ENCODE measurements at places on chromosomes 4 and X. TPM values are rescaled to one million over a fixed set of nuclear protein-coding genes. Genes with fewer than 3 reads are reported as not detected.

TMPRSS11F gene
- not detected for total RNA-seq

SMIM10L2A gene
- total RNA-seq = 2.5 TPM

DNA sequence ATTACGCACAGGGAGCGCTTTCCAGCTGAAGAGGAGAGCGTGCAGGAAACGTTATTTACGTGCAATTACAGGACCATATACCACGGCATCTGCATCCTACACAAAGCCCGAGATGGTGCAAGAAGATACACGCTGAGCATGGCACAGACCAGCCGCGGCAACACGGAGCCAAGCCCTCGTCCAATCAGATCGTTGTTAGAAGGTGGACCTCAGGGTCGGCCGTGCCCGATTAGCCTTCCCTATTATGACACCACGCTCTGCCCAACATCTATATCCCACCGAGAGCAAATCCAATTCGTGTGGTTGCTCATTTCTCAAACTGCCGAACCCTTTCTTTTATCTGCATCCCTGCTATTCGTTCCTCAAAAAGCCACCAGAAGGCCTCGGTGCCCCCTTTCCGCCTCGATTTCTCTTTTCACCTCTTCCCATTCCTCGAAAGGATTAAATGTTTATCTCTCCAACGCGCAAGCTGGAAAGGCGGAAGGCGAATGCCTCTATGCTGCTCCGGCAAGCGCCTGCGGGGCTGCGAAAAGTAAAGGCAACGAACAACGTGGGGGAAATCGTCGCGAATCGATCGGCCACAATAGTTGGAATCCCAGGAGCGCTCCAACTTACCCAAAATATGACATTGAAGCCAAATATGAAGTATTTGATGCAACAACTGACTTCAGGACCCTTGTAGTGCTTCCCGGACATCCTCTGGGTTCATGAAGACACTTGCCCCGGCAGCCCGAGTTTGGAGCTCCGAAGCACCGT lies 702 bp downstream of the TSPAN5 start:
- peak overlapping the region; percentile 78 for H3K4me3 ChIP-seq
- H3K27me3 ChIP-seq = peaks cover 15% of the 10 kb centered on the region
- no peaks in the 10 kb centered on the region for H3K36me3 ChIP-seq

- H3K36me3 ChIP-seq = no peaks in the 10 kb centered on the region
- H3K4me3 ChIP-seq = no peak overlapping the region
- H3K4me1 ChIP-seq = no peaks in the 10 kb centered on the region
- no peaks in the 10 kb centered on the region for H3K27me3 ChIP-seq
- H3K27ac ChIP-seq = no peak overlapping the region
Observed at GRCh38 chr4:139972305-139972704, 181.7 kb downstream of the MAML3 start.

- no peak for DNase-seq
- no peak overlapping the region for H3K4me3 ChIP-seq
- no peaks in the 10 kb centered on the region for H3K36me3 ChIP-seq
- no peaks in the 10 kb centered on the region for H3K4me1 ChIP-seq
Observed at GRCh38 chr4:2077537-2078460, 18.7 kb downstream of the NAT8L start.

- DNase-seq = no peak
- H3K36me3 ChIP-seq = no peaks in the 10 kb centered on the region
- H3K27me3 ChIP-seq = peaks cover 19% of the 10 kb centered on the region
- H3K27ac ChIP-seq = no peak overlapping the region
- H3K4me1 ChIP-seq = no peaks in the 10 kb centered on the region
Observed at GRCh38 chrX:137432609-137433008, 133.3 kb upstream of the ZIC3 start.

DNA sequence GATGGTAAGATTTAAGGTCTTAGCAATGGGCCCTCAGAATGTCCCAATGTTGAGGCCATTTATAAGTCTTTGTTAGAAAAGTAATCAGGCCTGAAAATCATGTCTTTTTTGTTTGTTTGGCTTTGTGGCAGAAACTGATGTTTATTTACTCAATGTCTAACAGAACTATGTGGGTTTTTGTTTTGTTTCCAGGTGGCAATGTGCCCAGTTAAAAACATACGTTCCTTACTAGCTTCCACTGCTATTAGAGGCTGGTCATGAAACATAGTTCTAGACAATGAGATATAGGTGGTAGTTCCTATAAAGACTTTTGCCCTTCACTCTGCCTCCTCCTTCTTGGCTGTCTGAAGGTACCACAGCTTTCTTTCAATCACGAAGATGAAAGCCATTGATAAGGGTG lies 108.8 kb downstream of the C4orf51 start:
- no peaks in the 10 kb centered on the region for H3K27me3 ChIP-seq
- H3K4me3 ChIP-seq = no peak overlapping the region
- H3K27ac ChIP-seq = no peak overlapping the region
- H3K36me3 ChIP-seq = no peaks in the 10 kb centered on the region
- peaks cover 10% of the 10 kb centered on the region for H3K4me1 ChIP-seq

DNA sequence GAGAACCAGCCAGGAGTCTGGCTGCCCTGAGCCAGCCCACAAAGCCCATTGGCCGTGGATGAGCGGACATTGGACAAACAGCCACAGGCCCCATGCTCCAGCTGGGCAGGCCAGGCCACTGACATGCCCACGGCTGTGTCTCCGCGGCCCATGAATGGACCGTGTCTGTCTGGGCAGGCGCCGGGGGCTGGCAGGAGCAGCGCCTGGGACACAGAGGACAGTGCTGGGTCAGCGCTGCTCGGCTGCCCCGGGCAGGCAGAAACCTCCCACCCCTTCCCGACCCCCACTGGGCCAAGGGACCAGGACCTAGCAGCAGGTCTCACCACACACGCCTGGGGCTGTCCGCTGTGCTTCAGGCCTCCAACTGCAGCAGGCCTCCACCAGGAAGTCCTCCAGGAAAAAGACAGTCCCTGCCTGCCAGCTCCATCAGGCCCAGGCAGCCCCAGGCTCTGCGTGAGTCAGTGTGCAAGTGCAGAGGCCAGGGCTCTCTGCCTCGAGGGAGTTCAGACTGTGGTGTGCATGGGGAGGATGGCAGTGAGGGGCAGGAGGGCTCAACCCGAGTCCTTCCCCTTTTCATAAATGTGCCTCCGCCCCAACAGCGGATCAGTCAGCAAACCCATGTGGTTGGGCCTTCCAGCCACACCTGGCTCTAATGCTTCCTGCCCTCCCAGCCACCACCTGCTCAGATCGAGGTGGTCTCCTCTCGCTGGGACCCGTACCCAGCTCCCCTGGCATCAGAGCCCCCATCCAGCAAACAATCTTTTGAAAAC lies 17.2 kb upstream of the FGFR3 start:
- H3K4me3 ChIP-seq = no peak overlapping the region
- H3K27me3 ChIP-seq = no peaks in the 10 kb centered on the region
- H3K4me1 ChIP-seq = peaks cover 7% of the 10 kb centered on the region
- DNase-seq = no peak

DNA sequence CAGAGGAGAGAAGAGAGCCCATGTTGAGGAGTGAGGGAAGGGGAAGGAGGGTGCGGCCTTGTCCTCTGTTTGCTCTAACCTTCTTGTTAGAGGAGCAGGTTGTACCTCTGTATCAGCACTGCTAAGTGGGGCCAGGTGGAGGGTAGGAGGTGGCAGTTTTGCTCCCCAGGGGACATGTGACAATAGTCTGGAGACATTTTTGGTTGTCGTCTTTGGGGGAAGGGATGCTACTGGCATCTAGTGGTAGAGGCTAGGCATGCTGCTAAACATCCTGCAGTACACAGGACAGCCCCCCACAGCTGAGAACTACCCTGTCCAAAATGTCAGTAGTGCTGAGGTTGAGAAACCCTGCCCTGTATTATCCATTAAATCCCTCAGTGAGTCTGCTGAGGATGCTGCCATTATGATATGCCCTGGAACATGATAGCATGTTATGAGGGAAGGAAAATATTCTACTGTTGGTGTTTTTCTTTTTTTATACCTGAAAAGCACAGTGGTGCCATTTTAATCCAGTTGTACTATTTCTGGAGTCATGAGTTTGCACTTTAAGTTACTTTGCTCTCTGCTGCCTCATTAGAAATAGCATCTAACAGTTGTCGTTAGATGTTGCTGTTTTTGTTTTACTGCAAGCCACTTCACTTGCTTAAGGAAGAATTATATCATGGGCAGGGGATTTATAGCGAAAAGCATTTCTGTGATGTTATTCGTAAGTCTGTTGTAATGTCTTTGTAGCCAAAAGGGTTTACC lies 90.6 kb downstream of the LRP2BP start:
- no peaks in the 10 kb centered on the region for H3K27me3 ChIP-seq
- H3K36me3 ChIP-seq = no peaks in the 10 kb centered on the region
- DNase-seq = peak; percentile 13
- H3K4me1 ChIP-seq = peaks cover 7% of the 10 kb centered on the region
- no peak overlapping the region for H3K4me3 ChIP-seq

DNA sequence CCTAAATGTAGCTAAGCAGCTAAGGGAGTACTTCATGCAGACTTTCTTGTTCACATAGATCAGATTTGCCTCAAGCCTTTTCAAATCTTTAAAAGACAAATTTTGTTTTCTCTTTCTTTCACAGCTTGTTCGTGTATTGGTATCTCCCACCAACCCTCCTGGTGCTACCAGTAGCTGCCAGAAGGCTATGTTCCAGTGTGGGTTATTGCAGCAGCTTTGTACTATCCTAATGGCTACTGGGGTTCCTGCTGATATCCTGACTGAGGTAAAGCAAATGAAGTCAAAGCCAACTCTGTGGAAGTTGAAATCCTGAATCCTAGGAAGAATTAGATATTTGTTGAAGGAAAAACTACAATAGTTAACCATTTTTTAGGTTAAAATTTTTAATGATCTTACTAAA lies 62.6 kb downstream of the USO1 start:
- H3K27ac ChIP-seq = no peak overlapping the region
- H3K4me3 ChIP-seq = no peak overlapping the region
- no peaks in the 10 kb centered on the region for H3K4me1 ChIP-seq
- H3K36me3 ChIP-seq = peaks cover 99% of the 10 kb centered on the region

DNA sequence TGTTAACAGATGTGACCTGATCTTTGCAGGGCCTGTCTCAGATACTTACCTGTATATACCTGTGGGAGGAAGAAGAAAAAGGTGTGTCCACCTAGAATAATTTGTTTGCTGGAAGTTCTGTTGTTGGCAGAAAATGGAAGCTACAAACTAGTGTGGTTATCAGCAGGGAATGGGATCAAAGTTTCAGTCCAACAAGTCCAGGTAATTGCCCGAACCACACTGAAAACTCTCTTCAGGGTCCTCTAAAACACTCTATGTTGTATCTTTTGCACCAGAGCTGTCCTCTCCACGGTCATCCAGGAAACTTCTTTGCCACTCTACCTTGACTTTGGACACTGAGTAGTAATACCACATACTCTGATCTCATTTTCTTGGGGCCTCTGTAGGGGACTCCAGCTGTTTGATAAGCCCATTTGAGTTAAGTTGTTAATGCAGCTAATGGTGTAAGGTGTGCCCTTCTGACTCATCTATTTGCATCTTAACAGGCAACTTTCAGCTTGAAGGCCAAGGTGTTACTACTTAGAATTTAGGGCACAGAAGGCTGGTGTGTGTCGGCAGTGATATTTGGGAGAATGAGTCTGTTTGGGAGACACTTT lies 38.7 kb upstream of the GATB start:
- H3K36me3 ChIP-seq = no peaks in the 10 kb centered on the region
- DNase-seq = no peak
- no peak overlapping the region for H3K4me3 ChIP-seq
- H3K27me3 ChIP-seq = no peaks in the 10 kb centered on the region

GRCh38 chr4:48275686-48276085 lies 6.0 kb upstream of the TEC start:
- no peaks in the 10 kb centered on the region for H3K36me3 ChIP-seq
- H3K27ac ChIP-seq = no peak overlapping the region
- H3K4me1 ChIP-seq = no peaks in the 10 kb centered on the region
- DNase-seq = no peak
- no peaks in the 10 kb centered on the region for H3K27me3 ChIP-seq

- H3K4me3 ChIP-seq = no peak overlapping the region
- no peaks in the 10 kb centered on the region for H3K27me3 ChIP-seq
- no peak overlapping the region for H3K27ac ChIP-seq
- H3K4me1 ChIP-seq = no peaks in the 10 kb centered on the region
Observed at GRCh38 chrX:362351-362750, 24.4 kb downstream of the PPP2R3B start.

DNA sequence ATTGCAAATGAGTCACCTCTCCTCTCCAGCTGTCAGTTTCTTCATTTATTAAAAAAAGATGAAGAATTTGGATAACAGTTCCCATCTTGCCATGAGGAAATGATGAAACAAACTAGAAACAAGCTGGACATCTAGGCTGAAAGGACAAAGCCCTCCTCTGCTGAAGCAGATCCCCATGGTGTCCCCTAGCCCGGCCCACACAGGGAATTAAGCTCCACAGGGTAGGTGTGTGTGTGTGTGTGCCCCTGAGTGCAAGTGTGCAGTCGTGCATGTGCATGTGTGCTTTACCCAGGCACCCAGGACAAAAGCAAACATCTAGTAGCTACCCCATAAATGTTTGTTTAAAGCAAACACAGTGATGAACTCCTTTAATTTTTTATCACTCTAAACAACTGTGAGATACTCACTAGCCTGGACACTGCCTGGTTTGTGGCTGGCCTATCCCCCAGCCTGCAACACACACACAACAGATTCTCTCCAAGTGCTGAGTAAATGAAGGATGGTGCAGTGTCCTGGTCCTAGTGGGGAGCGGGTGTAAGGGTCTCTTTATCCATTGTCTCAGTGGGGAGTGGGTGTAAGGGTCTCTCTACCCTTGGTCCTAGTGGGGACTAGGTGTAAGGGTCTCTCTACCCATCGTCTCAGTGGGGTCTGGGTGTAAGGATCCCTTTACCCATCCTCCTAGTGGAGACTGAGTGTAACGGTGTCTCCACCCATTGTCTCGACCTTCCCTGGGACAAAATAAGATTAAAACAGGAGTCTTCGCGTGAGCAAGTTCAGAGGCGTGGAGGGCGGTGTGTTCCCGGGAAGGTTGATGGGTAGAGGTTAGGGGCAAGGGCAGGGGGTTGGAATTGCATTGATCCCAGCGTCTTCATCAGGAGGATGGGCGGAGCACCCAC lies 688 bp upstream of the EVC start:
- no peaks in the 10 kb centered on the region for H3K36me3 ChIP-seq
- H3K27me3 ChIP-seq = peaks cover 25% of the 10 kb centered on the region
- peak overlapping the region; percentile 20 for H3K4me3 ChIP-seq
- DNase-seq = no peak

DNA sequence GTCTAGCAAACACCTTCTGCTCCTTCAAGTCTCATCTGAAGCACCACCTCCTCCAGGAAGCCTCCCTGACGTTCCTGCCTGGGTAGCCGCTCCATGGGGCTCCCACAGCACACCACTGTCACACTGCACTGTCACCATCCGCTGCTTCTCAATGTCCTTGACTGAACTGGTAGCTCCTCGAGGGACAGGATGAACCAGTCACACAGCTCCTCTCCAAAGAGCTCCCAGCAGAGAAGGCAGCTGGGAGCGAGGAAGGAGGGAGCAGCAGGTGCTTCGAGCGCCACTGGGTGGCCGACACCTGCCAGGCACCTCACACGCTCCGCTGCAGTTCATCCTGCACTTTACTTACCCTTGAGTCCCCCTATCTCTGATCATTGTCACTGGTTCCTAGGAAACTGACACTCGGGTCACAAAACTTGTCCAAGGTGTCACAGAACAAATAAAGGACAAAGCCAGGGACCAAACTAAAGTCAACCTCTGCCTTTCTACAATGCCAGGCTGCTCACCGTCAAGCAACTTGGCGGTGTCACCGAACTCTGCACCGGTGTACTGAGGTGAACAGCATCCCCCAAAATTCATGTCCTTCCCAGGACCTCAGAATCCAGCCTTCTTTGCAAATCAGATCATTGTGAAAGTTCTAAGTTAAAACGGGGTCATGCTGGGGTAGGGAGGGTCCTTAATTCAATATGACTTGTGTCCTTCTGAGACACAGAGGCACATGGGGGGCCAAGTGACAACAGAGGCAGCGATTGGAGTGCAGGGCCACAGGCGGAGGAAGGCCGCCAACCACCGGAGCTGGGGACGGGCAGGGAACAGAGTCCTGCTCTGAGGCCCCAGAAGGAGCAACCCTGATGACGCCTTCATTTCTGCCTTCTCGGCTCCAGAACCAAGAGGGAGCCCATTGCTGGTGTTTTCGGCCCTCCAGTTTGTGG lies 5.5 kb upstream of the S100P start:
- no peak overlapping the region for H3K4me3 ChIP-seq
- no peak overlapping the region for H3K27ac ChIP-seq
- H3K36me3 ChIP-seq = no peaks in the 10 kb centered on the region
- H3K4me1 ChIP-seq = no peaks in the 10 kb centered on the region

Measured in heart right ventricle (tissue), 16 donors.